Activated CD8-positive, alpha-beta memory T cell treated with anti-CD3 and anti-CD28 coated beads for 1 hour (primary cell): ENCODE measurements at places on chromosomes 4 and X.

- DNase-seq, result no peak
Observed at GRCh38 chrX:55908661-55909212, 191.2 kb downstream of the RRAGB start.

GRCh38 chr4:8769645-8770517, 101.8 kb downstream of the HMX1 start:
- DNase-seq, result no peak

GRCh38 chr4:99381588-99382175, 29.1 kb upstream of the ADH1C start:
- no peak for DNase-seq

- DNase-seq, result no peak
Observed at GRCh38 chrX:124256216-124256615, 76.2 kb upstream of the TEX13D start.
